Diencephalon (tissue), 1 donor: ENCODE measurements at places on chromosomes 6 and 20. TPM values are rescaled to one million over a fixed set of nuclear protein-coding genes. Genes with fewer than 3 reads are reported as not detected.

Gene TTBK1
- total RNA-seq, result 16.8 TPM

Gene SIRPD
- not detected for total RNA-seq

Gene RBPJL
- total RNA-seq, result not detected

Gene TOX2
- total RNA-seq, result 5.1 TPM

Gene HLA-DQA1
- 0.92 TPM for total RNA-seq

Gene MAFB
- total RNA-seq, result 4.2 TPM

Gene C2
- 5.3 TPM for total RNA-seq

Gene BEND3
- 4.8 TPM for total RNA-seq

Gene TSBP1
- not detected for total RNA-seq

Gene GDAP1L1
- 91.3 TPM for total RNA-seq

Gene ZFAND3
- 34.4 TPM for total RNA-seq

Gene TENT5A
- total RNA-seq, result 13.1 TPM

Gene NKX2-4
- total RNA-seq, result 2.1 TPM

Gene PRSS35
- 3.7 TPM for total RNA-seq
